NCI-H1694 treated with DMSO at 0.1 percent for 48 hours (cell line): ENCODE measurements at places on chromosomes 1 and 21.

DNA sequence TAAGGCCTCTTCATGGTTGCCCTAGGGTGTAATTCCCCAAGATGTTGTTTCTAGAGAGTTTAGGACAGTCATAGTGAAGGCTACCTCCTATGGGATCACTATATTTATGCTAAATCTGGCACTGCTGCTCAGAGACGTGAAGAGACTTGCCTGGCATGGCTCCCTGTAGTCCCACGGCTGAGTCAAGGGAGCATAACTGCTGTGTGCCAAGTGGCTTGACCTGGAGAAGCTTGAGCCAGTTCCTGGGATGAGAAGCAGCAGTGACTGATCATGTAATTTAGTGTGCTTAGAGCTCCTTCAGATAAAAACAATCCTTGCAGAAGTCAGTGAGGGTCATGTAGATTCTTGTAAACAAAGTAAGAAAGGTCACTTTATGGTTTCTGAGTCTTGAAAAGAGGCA, 68.9 kb upstream of the TSPAN2 start:
- no peak for DNase-seq

DNA sequence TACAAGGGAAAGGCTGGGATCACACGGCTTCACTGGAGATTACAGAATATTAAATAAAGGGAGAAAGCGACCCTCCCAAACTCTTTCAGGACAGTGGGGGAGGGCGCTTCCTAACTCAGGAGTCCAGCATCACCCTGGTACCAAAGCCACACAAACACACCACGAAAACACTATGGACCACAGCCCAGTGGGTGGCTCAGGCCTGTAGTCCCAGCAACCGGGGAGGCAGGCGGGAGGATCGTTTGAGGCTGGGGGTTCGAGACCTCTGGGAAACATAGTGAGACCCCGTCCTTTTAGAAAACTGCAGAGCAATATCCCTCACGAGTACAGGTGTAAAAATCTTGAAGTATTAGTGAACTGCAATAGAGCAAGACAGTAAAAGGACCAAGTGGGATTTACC, 16.0 kb downstream of the TRIM11 start:
- DNase-seq: no peak

- no peak for DNase-seq
These were observed 1755.4 kb downstream of the PLA2G4A start for GRCh38 chr1:188584119-188584518.

DNA sequence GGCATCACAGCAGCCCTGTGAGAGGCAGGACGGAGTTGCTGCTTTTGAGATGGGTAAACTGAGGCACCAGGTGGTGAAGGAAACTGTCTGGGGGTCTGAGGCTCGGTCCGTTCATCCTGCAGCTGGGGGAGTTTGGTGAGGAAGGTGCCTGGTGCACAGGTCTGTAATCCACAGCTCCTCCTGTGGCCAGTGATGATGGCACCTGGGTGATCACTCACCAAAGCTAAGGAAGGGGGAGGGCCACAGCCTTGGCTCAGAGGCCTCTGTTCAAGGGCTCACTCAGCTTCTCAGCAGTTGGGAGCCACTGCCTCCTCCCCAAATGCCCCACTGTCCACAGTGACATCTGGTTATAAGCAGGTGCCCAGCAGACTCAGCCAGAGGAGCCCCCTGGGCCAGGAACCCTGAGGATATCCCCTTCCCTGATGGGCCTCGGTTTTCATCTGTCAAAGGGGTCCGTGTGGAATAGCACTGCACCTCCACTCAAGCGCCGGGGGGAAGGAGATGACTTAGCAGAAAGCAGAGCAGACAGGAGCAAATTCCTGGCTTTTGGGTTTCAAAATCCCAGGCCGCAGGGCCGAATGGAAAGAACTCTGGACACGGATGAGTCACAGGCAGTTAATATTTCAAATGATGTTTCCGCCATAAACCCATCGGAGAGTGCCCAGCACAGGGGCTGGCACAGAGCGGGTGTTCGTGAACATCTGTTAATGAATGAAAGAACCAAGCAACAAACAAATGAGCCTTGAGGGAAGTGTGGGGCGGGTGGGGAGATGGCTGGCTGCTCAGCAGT, 82.8 kb downstream of the DMRTB1 start:
- peak; percentile 25 for DNase-seq

DNA sequence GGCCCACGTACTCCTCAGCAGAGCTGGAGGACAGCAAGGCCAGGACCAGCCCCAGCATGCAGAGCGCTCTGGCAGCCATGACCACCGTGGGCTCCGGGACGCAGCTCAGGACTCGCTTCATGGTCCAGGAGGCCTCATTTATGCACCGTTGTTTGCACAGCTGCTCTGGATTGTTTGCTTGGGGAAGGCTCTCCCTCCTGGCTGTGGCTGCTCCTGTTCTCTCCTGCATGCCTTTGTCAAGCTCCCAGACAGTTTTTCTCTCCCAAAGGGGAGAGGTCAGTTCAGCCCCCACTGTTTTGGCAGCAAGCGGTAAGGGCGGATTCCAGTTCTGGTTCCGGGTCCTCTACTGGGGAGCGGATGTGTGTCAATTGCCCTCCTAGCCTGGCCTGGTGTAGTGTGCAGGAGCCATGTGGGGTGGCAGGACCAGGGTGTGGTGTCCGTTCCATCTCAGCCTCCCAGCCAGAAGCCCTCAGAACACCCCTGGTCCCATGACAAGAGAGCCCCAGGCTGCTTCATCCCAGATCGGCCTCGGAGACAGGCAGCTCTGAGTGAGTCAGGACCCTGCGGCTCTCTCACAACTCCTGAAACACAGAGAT, at the start of gene TFF3:
Gene TFF3 (minus strand): TSS at position 114 of the 596 bp plus-strand sequence. CDS start 35 bp downstream, at position 79.
- DNase-seq: peak; percentile 30

- no peak for DNase-seq
These were observed 36.9 kb downstream of the CDK18 start for GRCh38 chr1:205541161-205541886.

DNA sequence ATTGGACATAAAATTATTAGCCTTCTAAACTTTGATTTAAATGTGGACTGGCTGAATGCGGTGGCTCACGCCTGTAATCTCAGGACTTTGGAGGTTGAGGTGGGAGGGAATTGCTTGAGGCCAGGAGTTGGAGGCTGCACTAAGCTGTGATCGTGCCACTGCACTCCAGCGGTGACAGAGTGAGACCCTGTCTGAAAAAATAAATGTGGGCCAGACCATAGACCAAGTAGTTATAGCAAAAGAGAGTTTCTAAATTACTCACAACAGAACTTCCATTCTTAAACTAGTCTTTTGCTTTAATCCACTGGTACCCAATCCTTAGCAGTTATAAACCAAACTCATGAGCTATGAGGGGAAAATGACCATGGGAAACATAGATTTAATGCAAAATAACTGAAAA, 35.2 kb downstream of the RAP1A start:
- DNase-seq: no peak

- DNase-seq: no peak
These were observed 2.0 kb downstream of the RCSD1 start for GRCh38 chr1:167631936-167632614.

DNA sequence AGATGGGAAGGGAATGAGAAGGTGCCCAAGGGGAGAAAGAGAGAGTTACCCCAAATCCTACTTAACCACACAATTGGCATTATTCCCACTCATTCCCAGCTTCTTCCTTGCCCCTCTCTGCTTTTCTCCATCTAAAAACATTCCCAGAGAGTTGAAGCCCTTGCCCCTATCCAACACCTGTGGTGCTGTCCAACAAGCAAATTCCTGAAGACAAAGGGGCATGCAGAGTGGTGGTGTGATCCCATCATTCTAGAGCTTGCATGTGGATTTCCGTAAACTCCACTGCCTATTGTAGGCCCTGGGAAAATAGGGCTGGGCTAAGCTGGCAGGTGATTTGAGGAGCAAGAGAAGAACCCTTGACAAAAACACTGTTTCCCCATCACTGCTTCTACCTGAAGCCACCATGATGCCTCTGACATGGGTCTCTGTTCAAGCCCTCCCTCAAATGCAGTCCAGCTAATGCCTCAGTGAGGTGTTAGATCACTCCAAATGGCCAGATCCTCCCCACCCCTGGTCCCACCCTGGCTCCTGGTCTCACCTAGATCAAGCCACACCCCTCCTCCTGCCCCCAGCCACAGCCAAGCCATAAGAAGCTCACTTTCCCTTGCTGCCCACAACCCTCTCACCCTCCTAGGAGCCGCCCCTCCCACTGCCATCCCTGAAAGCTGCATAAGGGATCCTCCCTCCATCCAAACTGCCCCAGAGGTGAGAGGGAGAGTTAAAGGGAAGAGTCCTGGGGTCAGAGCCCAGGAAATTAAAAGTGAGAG, 29.5 kb downstream of the SYT2 start:
- DNase-seq: no peak

DNA sequence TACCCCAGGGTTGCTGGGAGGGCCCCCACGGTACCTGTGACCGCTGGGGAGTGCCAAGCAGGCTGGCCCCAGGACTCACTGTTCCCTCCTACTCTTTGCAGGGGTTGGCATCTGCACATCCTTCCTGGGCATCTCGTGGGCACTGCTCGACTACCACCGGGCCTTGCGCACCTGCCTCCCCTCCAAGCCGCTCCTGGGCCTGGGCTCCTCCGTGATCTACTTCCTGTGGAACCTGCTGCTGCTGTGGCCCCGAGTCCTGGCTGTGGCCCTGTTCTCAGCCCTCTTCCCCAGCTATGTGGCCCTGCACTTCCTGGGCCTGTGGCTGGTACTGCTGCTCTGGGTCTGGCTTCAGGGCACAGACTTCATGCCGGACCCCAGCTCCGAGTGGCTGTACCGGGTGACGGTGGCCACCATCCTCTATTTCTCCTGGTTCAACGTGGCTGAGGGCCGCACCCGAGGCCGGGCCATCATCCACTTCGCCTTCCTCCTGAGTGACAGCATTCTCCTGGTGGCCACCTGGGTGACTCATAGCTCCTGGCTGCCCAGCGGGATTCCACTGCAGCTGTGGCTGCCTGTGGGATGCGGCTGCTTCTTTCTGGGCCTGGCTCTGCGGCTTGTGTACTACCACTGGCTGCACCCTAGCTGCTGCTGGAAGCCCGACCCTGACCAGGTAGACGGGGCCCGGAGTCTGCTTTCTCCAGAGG, 6.8 kb downstream of the XKR8 start:
- no peak for DNase-seq

- no peak for DNase-seq
These were observed 732.3 kb downstream of the NCAM2 start for GRCh38 chr21:21730512-21730911.

DNA sequence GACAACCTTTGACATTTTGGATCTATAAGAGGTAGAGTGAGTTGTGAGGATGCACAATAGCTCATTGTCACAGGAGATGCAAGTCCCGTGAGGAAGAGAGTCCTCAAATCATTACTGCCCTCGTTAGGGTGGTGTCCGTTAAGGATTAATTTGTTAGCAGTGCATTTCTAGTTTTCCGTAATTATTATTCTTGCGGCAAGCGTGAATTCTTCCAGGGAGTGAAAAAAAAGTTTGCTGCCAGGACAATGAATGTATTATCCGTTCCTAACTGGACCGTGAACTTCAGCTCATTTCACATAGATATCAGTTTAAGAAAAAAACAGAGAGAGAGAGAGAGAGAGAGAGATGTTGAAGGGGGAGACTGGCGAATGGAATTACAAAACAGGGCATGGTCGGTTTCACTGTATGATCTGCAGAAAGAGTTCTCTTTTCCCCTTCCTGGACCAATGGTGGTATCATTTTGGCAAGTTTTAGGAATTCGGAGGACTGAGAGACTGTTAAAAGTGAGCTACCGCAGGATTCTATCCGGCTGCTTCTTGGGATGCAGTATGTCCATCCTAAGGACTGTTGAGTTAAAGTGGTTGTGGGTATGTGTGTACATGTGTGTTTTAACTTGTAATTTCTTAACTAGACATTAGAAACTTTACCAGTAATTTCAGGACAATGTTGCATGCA, 216.0 kb upstream of the NFIA start:
- DNase-seq: peak; percentile 50

DNA sequence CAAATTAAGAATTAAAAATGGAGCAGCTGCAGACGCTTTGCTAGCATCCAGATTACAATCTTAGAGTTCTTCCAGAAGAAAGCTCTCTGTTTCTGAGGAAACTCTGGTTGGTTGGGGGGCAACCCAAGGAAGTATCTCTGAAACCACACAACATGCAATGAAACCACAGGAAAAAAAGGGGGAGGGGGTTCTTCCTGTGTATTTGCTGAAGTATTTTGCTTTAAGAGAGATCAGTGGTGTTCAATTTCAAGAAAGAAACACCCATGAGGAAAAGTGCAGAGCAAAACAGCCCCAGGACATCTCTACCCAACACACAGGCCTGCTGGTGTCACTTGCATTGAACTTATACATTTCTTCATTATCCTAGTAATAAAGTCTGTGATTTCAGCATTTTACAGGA, 19.7 kb upstream of the TIAM1 start:
- DNase-seq: no peak
